GM23338 (cell line): ENCODE measurements at places on chromosomes 13 and 19.

GRCh38 chr13:51829568-51829899 lies 15.4 kb downstream of the TMEM272 start:
- DNase-seq, result no peak

GRCh38 chr13:106527826-106528225 lies 7.6 kb downstream of the EFNB2 start:
- DNase-seq, result no peak

DNA sequence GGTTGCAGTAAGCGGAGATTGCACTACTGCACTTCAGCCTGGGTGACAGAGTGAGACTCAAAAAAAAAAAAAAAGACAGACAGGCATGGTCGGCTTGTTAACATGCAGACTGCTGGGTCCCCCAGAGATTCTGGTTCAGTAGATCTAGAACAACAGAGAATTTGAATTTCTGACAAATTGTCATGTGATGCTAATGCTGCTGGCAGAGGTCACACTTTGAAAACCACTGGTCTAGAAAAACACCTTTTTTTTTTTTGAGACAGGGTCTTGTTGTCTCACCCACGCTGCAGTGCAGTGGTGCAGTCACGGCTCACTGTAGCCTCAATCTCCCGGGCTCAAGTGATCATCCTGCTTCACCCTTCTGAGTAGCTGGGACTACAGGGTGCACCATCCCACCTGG lies 7.7 kb upstream of the LRFN3 start:
- no peak for DNase-seq

DNA sequence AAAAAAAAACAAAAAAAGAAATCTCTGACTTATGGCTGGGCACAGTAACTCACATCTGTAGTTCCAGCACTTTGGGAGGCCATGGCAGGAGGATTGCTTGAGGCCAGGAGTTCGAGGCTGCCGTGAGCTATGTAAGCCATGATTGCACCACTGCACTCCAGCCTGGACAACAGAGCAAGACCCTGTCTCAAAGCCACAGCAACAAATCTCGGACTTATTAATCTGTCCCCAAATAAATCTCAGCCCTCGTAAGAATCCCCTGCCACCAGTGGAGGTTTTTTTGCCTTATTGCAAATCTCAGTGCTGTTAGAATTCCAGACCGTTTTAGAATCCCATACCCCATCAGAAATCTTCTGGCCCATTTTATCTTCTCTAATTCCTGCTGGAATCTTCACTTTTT lies 4.9 kb downstream of the SHKBP1 start:
- no peak for DNase-seq

DNA sequence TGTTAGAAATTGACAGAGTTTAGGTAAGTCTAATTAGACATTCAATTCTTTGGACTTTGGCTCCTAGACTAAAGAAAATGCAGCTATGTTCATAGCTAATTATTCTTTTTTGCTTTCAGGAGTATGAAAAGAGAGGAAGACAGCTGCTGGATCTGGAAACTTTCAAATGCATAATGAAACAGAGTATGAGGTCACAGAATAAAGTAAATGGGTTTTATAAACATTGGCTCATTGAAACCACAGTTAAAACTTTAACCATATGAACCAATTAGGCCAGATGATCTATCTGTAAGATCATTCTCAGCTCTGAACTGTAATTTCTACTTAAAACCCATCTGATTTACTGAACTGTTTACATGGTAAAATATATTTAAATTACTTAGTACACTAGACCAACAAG lies 82.7 kb downstream of the TEX26 start:
- no peak for DNase-seq

- DNase-seq, result no peak
These were observed 1.1 kb upstream of the C19orf85 start for GRCh38 chr19:55465460-55466240.

GRCh38 chr13:98962901-98963590 lies 14.8 kb downstream of the DOCK9 start:
- no peak for DNase-seq

DNA sequence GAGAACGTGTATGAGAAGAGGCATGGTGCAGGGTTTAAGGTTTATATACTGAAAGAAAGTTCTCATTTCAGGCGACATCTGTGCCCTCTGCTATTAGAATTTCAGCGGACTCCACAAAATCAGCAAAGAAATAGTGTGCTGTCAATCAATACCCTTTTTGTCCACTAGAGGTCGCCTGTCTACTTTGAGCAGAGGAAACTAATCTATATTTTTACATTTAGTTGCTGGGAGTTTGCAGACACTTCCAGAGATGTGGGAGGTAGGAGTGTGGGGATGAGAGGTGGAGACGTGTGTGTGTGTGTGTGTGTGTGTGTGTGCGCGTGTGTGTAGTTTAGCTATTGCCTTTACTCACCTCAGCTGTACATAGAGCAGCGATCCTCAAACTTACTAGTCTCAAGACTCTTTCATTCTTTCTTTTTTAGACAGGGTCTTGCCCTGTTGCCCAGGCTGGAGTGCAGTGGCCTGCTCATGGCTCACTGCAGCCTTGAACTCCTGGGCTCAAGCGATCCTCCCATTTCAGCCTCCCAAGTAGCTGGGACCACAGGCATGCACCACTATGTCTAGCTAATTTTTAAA lies 9.7 kb downstream of the INAFM1 start:
- peak; percentile 83 for DNase-seq

- no peak for DNase-seq
These were observed 545.2 kb downstream of the GPC6 start for GRCh38 chr13:93771782-93772181.

GRCh38 chr13:74443631-74444030 lies 309.4 kb upstream of the KLF12 start:
- no peak for DNase-seq

DNA sequence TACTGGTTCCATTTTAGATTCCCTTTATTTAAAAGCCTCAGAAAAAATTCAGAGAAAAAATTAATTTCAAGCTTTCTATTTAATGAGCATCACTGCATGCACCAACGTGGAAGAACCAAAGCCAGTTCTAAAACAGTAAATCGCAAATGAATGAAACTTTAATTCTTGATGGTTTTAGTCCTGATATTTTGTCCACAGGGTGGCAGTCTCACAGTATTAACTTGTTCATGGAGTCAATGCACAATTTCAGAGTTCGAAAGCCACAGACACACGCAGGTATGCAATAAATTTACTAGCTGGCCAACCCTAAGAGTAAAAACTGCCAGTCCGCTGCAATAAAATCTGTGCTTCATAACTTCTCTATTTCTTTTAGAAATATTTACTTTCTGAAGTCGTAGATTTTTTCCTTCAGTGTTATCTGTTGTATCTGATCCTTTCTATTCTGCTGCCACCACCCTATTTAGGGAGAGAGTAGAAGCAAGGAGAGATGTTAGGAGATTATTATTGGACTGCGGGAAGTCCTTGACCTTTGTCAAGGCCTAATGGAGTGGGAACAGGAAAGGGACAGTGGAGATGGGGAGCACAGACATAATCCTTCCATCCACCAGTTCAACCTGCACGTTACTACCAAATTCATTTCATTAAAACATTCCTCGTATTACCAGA lies 7.0 kb upstream of the WBP4 start:
- DNase-seq, result peak; percentile 63

- DNase-seq, result peak; percentile 9
These were observed 884.2 kb downstream of the DIAPH3 start for GRCh38 chr13:59279576-59279975.

DNA sequence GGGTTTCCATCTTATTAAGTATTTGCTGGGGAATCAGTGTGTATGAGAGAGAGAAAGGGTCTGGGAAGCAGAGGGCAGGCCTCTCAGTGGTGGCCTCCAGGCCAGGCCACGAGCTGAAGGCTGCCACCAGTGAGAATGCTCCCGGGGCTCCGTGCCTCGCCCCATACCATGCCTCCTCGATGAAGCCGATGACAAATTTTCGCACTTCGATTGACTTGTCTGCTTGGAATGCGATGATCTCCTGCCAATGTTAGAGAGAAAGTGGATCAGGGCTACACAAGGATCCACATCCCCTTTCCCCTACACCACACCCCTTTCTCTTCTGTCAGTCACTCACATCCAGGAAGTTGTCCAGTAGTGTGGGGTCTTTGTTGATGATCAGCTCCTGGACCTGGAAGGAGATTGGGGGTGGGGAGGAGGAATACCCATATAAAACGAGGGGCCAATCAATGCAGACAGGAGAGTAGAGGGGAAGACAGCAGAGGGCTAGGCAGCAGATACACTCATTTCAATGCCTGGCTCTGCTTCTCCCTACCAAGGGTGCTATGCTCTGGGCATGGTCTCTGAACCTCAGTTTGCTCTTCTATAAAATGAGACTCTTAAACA lies 10.7 kb downstream of the SYMPK start:
- no peak for DNase-seq
